ENCODE measurements at places on chromosomes 16 and 17.

DNA sequence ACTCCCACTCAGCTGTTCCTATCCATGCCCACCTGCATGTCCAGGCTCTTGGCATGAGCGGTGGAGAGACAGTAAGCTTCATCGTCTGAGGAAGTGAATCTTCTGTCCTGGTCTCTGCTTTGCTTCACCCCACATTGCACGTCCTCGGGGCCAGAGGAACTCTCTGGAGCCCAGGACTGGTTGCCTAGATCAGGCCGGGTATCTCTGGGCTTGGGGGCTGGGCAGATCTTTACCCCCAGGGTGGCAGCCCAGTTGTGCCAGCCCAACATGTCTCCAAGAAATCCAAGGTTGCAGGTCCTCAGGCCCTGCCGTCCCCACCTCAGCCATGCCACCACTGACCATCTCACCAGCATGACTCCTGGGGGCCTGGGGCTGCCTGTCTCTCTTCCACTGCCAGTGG lies 58.3 kb downstream of the BEAN1 start:
- DNase-seq: no peak

GRCh38 chr17:15392326-15392741 lies 50.9 kb upstream of the TEKT3 start:
- peak; percentile 77 for DNase-seq

GRCh38 chr16:23148513-23149266 lies 562 bp downstream of the USP31 start:
- peak; percentile 57 for DNase-seq

GRCh38 chr17:75402026-75402425 lies 3.5 kb downstream of the GRB2 start:
- DNase-seq: no peak

- no peak for DNase-seq
Observed at GRCh38 chr17:35705705-35706104, 25.7 kb upstream of the RASL10B start.

- no peak for DNase-seq
Observed at GRCh38 chr16:9275377-9275776, 183.9 kb downstream of the HAPSTR1 start.

DNA sequence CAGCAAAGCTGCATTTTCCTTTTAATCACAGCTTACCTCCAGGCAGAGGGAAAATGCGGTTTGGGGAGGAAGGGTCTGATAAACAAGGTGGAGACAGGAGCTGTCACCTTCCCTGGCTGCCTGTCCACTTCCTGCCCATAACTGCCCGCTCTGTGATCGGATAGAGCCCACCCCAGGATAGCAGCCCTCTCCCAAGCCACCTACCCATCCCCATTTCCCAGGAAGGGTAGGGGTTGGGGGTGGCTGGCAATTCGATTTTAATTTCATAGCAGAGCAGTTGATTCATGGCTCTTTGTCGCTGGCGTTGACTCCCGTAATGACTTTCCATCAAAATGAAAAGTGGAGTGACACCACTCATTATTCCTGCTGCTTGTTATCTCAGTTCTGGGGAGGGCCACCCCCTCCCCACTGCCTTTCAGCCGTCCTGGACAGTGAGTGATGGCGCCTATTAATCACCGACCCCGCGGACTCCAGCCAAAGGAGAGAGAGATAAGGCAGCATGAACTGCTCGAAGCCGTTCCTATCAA lies 11.2 kb downstream of the CDK5RAP3 start:
- no peak for DNase-seq

DNA sequence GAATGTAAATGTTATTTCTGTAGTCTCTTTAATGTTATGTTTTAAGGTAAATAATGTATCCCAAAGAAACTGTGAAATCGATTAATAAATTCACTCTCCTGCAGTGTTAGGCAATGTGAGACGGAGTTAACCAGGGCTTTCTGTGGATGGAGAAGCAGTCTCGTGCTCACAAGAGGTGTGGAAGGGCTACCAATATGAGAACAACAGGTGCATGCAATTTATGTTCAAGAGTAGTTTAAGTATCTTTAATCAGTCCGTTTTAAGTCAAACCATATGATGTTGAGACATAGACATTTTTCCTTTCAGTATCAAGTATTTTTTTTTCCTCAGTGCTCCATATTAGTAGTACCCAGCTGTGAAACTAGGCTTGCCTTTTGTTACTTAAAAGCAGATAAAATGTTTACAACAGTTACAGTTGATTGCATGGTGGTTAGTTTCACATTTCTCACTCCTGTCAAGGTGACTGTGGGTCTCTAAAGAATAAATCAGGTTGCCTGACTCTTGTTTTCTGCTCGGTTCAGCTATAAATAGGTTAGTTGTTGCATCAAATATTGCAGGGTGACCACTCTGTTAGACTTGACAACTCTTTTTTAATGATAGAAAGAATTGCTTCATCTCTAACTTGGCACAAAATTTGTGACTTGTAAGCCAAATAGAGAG lies 54.4 kb downstream of the COX10 start:
- no peak for DNase-seq

DNA sequence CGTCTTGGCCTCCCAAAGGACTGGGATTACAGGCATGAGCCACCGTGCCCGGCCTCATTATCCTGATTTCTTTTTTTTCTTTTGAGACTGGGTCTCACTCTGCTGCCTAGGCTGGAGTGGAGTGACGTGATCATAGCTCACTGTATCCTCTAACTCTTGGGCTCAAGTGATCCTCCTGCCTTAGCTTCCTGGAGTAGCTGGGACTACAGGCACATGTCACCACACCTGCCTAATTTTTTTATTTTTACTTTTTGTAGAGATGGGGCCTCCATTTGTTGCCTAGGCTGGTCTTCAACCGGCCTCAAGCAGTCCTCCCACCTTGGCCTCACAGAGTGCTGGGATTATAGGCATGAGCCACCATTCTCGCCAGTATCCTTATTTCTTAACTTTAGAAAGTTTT lies 3.5 kb downstream of the TENT4B start:
- no peak for DNase-seq

- DNase-seq: no peak
Observed at GRCh38 chr17:7107795-7108559, 6.6 kb downstream of the ASGR2 start.

All from LoVo (cell line).